ENCODE measurements at places on chromosomes 7 and 10. TPM values are rescaled to one million over a fixed set of nuclear protein-coding genes. Genes with fewer than 3 reads are reported as not detected.

GRCh38 chr10:110893559-110894179, 21.9 kb downstream of the PDCD4 start:
- 0 out of 2 replicates have a peak, but pooled peaks cover 5% of the 10 kb centered on the region for H3K4me1 ChIP-seq
- H3K27me3 ChIP-seq = no peaks in the 10 kb centered on the region
- H3K4me3 ChIP-seq = no peak overlapping the region
- peak; percentile 74 for DNase-seq

GRCh38 chr10:95434583-95434982, 126.6 kb downstream of the SORBS1 start:
- no peaks in the 10 kb centered on the region for H3K27me3 ChIP-seq
- no peaks in the 10 kb centered on the region for H3K36me3 ChIP-seq
- no peak overlapping the region for H3K4me3 ChIP-seq
- no peak for DNase-seq

DNA sequence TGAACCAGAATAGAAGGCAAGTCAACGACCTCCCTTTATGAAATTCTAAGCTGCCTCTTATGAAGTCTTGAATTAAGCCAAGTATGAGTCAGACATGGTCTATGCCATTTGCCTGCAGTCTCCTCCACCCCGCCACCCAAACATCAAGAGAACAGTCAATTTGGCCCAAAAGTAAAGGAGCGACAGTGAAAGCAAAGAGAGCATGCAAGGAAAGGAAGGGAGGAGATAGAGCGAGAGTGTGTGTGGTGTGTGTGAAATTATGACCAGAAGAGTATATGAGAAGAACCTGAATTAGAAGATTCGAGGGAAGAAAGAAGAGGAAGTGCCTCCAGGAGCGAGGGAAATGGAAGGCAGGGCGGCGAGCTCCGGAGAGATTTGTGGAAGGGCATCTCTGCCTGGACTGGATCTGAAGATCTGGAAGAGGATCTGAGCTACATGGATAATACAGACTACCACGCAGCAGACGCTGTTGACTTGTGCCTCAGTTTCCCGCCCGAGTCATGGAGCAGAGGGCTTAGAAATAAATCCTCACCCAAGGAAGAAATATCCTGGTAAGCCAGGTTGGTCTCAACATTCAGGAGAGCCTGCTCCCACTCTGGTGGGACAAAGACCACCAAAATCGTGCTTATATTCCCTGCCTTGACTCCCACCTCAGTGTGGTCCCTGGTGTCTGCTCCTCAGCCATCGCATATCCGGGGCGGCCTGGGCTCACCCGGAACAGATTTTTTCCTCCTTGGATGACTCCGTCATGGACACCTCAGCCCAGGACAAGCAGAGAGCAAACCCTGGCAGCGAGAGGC, 459 bp downstream of the ZDHHC6 start:
- H3K4me1 ChIP-seq = peaks cover 11% of the 10 kb centered on the region
- no peak for DNase-seq
- peaks cover 20% of the 10 kb centered on the region for H3K36me3 ChIP-seq
- peak overlapping the region; percentile 71 for H3K27ac ChIP-seq

GRCh38 chr7:73606801-73607691, 17.3 kb downstream of the MLXIPL start:
- no peaks in the 10 kb centered on the region for H3K27me3 ChIP-seq
- peak; percentile 55 for DNase-seq
- no peaks in the 10 kb centered on the region for H3K36me3 ChIP-seq
- no peaks in the 10 kb centered on the region for H3K4me1 ChIP-seq
- no peak overlapping the region for H3K27ac ChIP-seq

DNA sequence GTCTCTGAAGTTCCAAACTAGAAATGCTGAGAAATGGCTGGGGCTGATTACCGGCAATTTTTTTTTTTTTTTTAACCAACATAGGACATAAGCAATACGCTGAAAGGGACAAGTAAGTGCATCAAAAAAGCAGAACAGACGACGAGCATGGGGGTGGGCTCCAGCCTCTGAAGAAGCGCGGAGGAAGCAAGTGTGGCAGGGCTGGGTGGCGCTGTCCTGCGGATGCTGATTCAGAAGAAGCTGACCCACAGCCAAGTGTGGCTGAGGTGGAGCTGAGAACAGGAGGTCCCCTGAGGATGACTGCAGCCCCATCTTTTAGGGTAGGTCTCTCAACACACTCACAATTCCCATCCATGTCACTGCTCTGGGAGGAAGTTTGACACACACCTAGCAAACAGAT, 65.6 kb downstream of the CTBP2 start:
- H3K27ac ChIP-seq = no peak overlapping the region
- no peaks in the 10 kb centered on the region for H3K27me3 ChIP-seq
- no peaks in the 10 kb centered on the region for H3K36me3 ChIP-seq
- no peak overlapping the region for H3K4me3 ChIP-seq
- H3K4me1 ChIP-seq = no peaks in the 10 kb centered on the region

GRCh38 chr7:131161103-131161502, 166.6 kb upstream of the MKLN1 start:
- H3K27ac ChIP-seq = no peak overlapping the region
- no peak overlapping the region for H3K4me3 ChIP-seq
- no peaks in the 10 kb centered on the region for H3K36me3 ChIP-seq
- H3K4me1 ChIP-seq = peaks cover 43% of the 10 kb centered on the region

DNA sequence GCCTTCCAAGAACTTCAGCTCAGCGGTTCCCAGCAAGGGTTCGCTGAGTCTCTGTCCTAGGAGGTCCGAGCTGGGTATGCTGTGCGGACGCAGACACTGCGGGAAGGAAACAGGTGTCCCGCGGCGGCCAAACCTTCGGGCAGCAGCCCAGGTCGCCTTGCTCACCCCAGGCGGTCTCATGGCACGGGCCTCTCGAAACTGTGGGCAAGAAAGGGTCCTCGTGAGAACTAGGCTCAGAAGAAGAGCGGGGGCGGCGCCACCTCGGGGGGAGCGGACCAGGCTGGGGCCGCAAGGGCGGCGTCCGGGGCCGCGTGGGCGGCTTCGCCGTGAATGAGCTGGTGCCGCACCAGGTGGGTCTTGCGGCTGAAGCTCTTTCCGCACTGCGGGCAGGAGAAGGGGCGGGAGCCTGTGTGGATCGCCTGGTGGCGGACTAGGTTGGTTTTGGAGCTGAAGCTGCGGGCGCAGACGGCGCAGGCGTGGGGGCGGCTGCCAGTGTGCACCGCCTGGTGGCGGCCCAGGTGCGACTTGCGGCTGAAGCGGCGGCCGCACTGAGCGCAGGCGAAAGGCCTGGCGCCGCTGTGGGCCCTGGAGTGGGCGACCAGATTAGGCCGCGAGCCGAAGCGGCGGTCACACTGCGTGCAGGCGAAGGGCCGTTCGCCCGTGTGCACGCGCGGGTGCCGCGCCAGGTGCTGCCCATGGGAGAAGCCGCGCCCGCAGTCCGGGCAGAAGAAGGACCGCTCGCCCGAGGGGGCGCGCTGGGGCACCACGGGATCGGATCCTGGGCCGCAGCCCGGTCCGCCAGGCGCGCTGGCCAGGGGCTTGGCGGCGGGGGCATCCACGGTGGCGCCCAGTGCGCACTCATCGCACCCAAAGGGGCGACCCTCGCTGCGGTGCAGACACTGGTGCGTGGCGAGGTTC, 8.6 kb downstream of the ZNF467 start:
- H3K27me3 ChIP-seq = no peaks in the 10 kb centered on the region
- H3K27ac ChIP-seq = no peak overlapping the region
- H3K4me3 ChIP-seq = no peak overlapping the region
- no peaks in the 10 kb centered on the region for H3K36me3 ChIP-seq
- H3K4me1 ChIP-seq = no peaks in the 10 kb centered on the region
- DNase-seq = no peak

DNA sequence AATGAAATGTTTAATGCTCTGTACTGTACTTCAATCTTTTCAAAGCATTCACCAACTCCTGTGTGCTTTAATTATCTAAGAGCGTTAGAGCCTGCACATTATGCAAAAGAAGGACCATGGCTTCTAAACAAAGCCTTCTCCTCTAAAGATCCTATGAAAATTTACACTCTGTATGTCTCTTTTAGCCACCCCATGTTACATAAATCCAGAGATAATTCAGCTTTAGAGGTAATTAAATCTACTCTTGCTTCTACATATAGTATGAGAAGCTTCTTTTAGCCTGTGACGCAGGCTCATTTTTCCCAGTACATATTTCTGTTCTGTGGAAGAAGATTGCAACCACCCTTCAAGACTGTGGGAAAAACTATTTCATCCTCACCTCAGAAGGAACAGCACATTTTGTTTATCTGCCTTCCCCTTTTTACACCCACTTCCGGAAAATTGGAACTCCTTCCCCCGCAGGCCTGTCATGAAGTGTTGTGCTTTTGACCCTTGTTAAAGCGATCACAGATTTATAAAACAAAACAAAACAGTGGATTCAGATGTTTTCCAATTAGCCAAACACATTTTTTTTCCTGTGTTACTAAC, 8.1 kb upstream of the TAS2R16 start:
- H3K4me3 ChIP-seq = no peak overlapping the region
- no peak overlapping the region for H3K27ac ChIP-seq
- H3K27me3 ChIP-seq = no peaks in the 10 kb centered on the region

- H3K27me3 ChIP-seq = no peaks in the 10 kb centered on the region
- H3K36me3 ChIP-seq = no peaks in the 10 kb centered on the region
- H3K4me3 ChIP-seq = no peak overlapping the region
- peaks cover 25% of the 10 kb centered on the region for H3K4me1 ChIP-seq
- DNase-seq = no peak
Measured at GRCh38 chr10:21529032-21529910, 3.8 kb upstream of the SKIDA1 start.

GRCh38 chr10:114499116-114499515, 94.8 kb upstream of the AFAP1L2 start:
- no peaks in the 10 kb centered on the region for H3K27me3 ChIP-seq
- no peak overlapping the region for H3K4me3 ChIP-seq
- no peak for DNase-seq
- H3K4me1 ChIP-seq = peaks cover 9% of the 10 kb centered on the region

GRCh38 chr10:49081547-49082275, 33.6 kb downstream of the VSTM4 start:
- no peak overlapping the region for H3K27ac ChIP-seq
- H3K4me3 ChIP-seq = no peak overlapping the region
- no peaks in the 10 kb centered on the region for H3K36me3 ChIP-seq
- no peak for DNase-seq
- H3K4me1 ChIP-seq = no peaks in the 10 kb centered on the region

GIMAP1 gene
- total RNA-seq = not detected

LOXL4 gene
- 7.8 TPM for total RNA-seq

ITPRID1 gene
- not detected for total RNA-seq

Measured in PC-3 (cell line).